ENCODE measurements at places on chromosomes 3 and 15. TPM values are rescaled to one million over a fixed set of nuclear protein-coding genes. Genes with fewer than 3 reads are reported as not detected.

DNA sequence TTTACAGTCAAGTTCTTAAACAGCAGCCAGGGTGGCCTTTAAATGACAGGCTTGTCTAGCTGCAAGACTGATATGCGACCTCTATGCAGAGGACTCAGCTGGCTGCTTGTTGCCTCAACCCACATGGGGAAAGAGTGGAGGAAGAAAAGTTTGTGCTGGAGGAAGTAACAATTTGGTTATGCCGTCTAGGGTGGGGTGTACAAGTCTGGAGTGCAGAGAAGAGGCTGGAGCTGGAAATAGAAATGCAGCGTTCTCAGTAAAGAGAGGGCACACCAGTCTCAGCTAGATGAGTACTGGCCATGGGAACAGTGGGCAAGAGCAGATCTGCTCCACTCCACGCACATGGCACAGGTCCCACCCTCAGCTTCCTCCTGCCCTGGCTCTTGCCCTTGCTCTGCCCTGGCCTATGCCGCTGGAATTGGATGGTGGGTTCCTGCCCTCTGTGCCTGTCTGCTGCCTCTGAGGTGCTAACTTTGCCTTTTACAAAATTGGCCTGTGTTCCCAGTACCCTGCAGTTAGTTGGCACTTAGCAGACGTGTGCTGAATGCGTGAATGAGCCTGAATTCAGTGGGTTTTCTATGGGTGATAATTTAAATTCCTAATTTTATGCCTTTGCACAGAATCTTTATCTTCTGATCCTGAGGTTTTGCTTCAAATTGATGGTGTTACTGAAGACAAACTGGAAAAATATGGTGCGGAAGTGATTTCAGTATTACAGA is 59.7 kb upstream of the FURIN start:
- DNase-seq = no peak

DNA sequence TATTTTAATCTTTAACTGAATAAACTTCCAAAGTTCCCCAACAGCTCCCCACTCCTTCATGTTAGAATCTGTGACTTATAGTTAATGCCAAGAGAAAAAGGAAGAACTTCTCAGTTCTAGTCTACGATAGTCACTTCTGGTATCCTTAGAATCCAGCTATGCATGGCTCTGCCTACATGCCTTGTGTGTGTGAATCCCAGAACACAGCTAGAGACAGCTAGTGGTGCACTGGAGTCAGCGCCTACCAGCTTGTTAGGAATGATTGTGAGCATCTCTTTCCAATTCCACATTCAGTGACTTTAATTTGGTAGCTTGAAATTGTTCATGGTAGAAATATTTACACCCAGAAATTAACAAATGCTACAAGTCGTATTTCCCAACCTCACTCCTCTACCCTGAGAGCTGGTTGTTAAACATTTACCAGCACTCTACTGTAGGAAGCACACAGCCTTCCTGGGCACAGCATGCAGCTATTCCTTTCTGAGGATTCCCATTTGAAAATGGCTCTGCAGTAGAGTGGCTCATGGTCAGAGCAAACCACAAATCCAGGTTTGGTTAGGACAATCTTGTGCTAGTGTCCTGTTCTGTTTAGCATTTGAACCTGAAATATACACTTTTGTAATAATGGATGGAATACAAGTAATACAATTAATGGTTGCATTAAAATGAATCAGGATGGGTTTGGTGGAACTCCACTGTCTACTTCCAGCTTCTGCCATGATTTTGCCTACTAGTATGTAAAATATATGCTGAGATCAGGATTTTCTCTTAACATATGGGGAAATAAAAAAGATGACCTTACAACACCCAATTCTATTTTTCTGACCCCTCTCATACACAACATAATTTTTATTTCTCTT is 371.0 kb upstream of the GBE1 start:
- no peak for DNase-seq

DNA sequence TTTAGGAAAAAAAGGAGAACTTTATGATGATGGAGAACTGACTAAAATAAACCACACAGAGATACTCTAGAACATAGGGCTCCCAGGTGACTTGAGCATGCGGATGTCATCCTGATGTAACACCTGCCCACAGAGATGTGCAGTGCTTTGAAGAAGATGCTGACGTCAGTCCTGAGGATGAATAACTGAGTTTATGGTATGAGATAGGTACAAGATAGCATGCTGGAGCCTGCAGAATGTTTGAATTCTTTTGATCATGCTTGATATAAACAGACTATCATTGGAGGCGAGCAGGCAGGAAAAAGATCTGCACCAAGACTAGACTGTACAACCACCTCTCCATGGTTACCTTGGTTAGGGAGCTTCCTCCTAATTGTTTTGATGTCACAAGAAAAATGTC is 12.4 kb downstream of the CCR4 start:
- DNase-seq = no peak

DNA sequence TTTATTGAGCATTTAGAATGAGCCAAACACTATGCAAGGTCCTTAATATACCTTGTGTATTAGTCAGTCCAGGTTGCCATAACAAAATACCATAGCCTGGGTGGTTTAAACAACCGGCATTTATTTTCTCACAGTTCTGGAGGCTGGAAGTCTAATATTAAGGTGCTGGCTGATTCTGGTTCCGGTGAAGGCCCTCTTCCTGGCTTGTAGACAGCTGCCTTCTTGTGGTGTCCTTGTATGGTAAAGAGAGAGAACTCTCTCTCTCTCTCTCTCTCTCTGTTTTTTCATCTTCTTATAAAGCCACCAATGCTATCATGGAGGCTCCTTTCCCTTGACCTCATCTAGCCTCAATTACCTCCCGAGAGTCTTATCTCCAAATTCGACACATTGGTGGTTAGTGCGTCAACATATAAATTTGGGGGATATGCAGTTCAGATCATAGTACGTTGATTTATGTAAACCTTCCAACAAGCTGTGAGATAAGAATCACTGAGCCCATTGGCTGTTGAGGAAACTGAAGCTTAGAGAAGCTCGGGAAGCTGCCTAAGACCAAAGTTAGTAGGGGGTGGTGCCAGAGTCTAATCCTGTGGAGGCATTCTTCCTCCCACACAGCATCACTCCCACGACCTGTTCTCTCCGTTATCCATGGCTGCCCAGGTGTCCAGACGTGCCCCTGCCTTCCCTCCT is 298.0 kb upstream of the PROK2 start:
- DNase-seq = no peak

DNA sequence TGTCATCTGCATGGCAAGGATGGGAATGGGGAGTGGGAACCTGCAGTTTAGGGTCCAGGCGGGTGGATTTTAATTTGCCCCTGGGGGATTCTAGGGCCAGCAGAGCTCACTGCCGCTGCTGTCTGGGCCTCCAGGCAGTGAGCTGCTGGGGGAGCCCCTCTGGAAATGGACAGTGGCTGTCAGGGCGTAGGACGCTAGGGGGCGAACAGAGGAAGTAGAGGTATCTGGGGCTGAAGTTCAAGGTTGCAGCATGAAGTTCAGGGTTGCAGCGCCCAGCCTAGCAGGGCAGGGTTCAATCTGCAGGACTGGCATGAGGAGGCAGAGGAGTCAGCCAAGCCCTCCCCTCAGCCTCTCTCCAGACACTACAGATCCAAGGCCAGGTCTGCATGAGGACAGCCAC is 49.5 kb downstream of the APBA2 start:
- peak; percentile 18 for DNase-seq

CYP1A2 gene
- not detected for total RNA-seq
